Activated naive CD4-positive, alpha-beta T cell (primary cell): ENCODE measurements at places on chromosomes 16 and 17.

- DNase-seq: no peak
Measured at GRCh38 chr17:33972763-33973162, 282.3 kb upstream of the CCL2 start.

- DNase-seq: no peak
Measured at GRCh38 chr16:80672379-80672778, 131.6 kb downstream of the DYNLRB2 start.

GRCh38 chr16:57564571-57565270 is 22.3 kb downstream of the ADGRG5 start:
- no peak for DNase-seq

- DNase-seq: no peak
Measured at GRCh38 chr17:73283250-73283649, 21.6 kb upstream of the CPSF4L start.

GRCh38 chr16:79628501-79628975 is 28.0 kb upstream of the MAF start:
- DNase-seq: no peak

DNA sequence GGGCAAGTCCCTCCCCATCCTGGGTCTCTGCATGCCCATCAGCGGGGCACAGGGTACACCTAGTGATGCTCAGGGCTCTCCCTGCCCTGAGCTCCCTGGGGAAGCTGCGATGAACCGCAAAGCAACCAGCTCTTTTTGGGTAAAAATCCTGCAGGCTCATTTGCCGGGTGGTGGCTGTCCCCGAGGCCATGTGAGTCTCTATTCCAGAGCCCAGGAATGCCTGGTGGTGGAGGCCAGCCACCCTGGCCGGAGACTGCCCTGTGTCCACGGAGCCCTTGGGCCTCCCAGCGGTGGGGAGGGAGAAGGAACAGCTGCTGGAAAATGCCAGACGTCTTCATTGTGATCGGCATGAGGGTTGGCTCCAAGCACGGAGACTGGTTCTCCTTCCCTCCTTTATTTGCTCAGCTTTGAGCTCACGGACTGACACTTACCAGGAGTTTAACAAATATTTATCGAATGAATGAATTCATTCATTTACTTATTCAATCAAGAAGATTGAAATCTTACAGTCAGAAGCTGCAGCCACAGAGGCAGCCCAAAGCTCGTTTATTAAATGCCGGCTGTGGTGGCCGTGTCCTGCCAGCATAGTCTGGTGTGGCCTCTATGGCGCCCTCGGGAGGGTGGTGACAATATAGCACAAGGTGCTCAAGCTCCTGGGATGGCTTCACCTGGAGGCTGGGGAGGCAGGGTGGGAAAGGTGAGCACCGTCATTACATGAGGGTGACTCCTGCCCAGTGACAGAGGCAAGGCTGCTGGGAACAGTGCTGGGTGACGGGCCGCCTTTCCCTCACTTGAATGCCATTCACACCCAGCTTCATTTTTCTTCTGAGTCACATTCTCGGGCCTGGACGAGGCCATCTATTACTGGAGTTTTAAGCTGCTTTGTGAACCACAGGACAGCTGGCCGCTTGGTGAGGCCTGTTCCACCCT is 31.1 kb upstream of the JPH3 start:
- peak; percentile 5 for DNase-seq

DNA sequence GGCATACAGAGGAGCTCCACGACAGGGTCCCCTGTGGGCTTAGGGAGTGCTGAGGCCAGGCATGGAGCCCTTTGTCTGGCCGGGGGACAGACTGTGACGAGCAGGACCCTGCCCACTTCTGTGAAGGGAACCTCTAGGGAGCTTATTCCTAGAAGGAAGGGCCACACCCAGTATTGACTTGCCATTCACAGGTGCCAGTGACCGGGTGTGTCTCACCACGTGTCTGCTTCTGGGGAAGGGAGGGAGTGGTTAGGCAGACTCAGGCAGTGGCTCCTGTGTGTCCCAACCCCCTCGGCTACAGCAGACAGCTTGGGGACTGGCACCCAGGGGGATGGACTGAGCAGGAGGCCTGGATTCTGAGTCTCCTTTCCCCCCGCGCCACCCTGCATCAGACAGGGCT is 57.2 kb downstream of the SOCS1 start:
- no peak for DNase-seq
